Activated CD8-positive, alpha-beta T cell treated with anti-CD3 and anti-CD28 coated beads, Interleukin-2, amount 10 ng/mL, durations not matched to agents 7 days and 5 days (primary cell): ENCODE measurements at places on chromosomes 11 and 22. TPM values are rescaled to one million over a fixed set of nuclear protein-coding genes. Genes with fewer than 3 reads are reported as not detected.
A peak's percentile ranks its signal among the peaks of the same experiment; 100 is the strongest.

- DNase-seq, result peak; percentile 72
Observed at GRCh38 chr11:45847911-45848316, 639 bp downstream of the CRY2 start.

GRCh38 chr22:33361581-33361980 lies 303.4 kb upstream of the SYN3 start:
- DNase-seq, result no peak

GRCh38 chr22:47608421-47608820 lies 846.0 kb downstream of the TBC1D22A start:
- no peak for DNase-seq

GRCh38 chr22:40979198-40979597 lies 28.0 kb downstream of the RBX1 start:
- DNase-seq, result no peak

DNA sequence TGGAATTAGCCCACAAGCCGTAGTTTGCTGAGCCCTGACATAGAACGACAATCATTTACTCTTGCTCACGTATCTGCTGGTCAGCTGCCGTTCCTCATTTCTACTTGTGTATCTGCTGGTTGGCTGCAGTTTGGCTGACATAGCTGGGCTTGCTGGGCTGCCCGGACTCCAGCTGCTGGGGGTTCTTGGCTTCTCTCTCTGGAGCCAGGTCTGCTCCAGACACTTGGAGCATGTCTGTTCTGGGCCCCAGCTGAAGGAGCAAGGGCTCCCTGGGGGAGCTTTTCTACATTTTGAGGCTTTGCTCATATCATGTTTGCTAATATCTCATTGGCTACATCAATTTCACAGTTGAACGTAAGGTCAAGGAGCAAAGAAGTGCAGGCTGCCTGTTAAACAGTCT lies 47.3 kb downstream of the PRDM11 start:
- DNase-seq, result no peak

DNA sequence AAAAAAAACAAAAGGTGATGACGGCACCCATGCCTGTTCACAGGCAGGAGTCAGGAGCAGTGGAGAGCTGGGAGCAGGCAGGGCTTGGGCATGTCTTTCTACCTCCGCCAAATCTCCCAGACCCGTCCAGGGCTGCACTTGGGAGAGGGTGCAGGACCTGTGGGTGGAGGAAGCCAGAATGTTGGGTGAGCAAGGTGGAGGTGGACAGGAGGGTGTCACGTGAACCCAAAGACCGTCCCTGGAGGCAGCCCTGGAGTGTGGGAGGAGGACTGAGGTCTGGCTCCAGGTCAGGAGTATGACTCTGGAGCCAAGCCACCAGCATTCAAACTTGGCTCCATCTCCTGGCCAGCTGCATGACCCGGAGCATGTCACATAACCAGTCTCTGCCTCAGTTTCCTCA lies 26.6 kb upstream of the RELT start:
- no peak for DNase-seq

- DNase-seq, result no peak
Observed at GRCh38 chr22:47811971-47812370, 1049.5 kb downstream of the TBC1D22A start.

Gene OR2AG2
- 0.23 TPM for total RNA-seq

GRCh38 chr11:84420271-84420670 lies 1134.1 kb upstream of the CCDC90B start:
- DNase-seq, result no peak

- DNase-seq, result no peak
Observed at GRCh38 chr11:42596576-42597145, 715.1 kb upstream of the API5 start.

- DNase-seq, result no peak
Observed at GRCh38 chr11:124394408-124394807, 4.4 kb downstream of the OR8B3 start.
